ENCODE measurements at places on chromosomes 5 and 9. TPM values are rescaled to one million over a fixed set of nuclear protein-coding genes. Genes with fewer than 3 reads are reported as not detected.

DNA sequence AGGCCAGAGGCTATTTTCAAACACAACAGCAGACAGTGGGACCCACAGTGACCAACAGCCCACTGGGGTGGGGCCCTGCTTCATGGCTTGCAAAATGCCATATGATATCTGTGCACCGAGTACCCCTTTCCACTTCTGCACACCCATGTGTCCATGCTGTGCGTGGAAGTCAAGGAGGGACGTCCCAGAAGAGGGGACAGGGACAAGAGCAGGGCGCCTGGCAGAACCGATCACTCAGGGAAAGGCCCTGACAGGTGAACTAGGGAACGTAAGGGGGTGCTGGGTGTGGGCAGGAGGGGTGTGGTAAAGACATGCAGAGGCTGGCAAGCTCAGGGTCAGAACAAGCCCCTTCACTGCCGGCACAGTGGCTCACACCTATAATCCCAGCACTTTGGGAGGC lies 7.6 kb upstream of the TTLL11 start:
- no peak for DNase-seq
- no peaks in the 10 kb centered on the region for H3K27me3 ChIP-seq
- no peaks in the 10 kb centered on the region for H3K4me1 ChIP-seq
- no peaks in the 10 kb centered on the region for H3K36me3 ChIP-seq
- H3K4me3 ChIP-seq, result no peak overlapping the region

Gene ENTPD8
- not detected for total RNA-seq

Gene CDH9
- not detected for total RNA-seq

Gene PCDHGC5
- total RNA-seq, result 2.2 TPM

Gene CNTFR
- total RNA-seq, result 8.6 TPM

DNA sequence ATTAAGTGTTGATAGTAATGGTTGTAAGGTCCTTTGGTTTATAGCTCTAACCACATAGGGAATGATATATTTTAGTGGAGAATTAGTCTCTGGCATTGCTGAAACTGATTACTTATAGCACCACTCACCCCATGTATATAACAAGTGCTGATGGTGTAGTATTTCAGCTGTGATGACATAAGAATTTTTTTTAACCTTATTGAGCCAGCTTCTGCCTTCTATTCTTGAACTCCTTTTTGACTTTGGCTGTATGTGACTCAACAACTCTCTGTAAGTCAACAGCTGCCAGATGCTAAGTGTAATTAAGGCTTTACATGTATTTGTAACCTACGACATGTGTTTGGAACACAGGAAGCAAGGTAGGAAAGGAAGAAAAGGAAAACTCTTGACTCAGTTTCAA lies 929.6 kb upstream of the WWC1 start:
- H3K36me3 ChIP-seq, result no peaks in the 10 kb centered on the region
- no peaks in the 10 kb centered on the region for H3K27me3 ChIP-seq
- H3K4me3 ChIP-seq, result no peak overlapping the region
- no peak for DNase-seq
- no peak overlapping the region for H3K27ac ChIP-seq

- DNase-seq, result no peak
- no peaks in the 10 kb centered on the region for H3K4me1 ChIP-seq
- no peaks in the 10 kb centered on the region for H3K36me3 ChIP-seq
These were observed 127.2 kb downstream of the PDE8B start for GRCh38 chr5:77337686-77338085.

GRCh38 chr9:93958819-93959682 lies 3.9 kb upstream of the BARX1 start:
- no peak overlapping the region for H3K4me3 ChIP-seq
- H3K36me3 ChIP-seq, result no peaks in the 10 kb centered on the region

GRCh38 chr5:61790678-61791077 lies 458.6 kb downstream of the ZSWIM6 start:
- no peaks in the 10 kb centered on the region for H3K27me3 ChIP-seq
- no peaks in the 10 kb centered on the region for H3K36me3 ChIP-seq
- no peak for DNase-seq
- no peak overlapping the region for H3K4me3 ChIP-seq
- H3K27ac ChIP-seq, result no peak overlapping the region

DNA sequence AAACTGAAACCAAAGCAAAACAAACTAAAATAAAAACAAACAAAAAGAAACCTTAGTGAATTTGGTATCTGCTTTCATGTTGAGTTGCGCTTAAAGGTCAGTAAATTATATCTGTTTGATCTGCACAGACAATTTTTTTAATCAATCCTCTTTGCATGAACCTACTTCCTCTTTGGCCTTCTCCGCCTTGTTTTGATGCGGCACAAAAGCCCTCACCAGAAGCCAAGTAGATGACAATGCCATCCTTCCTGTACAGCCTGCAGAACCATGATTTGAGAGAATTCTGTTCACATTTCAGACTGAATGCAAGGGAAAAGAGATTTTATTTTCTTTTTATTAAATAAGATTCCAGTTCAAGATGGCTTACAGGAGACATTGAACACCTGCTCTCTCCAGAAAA lies 473.6 kb upstream of the FTMT start:
- no peak overlapping the region for H3K27ac ChIP-seq
- no peaks in the 10 kb centered on the region for H3K4me1 ChIP-seq
- no peaks in the 10 kb centered on the region for H3K27me3 ChIP-seq
- no peak overlapping the region for H3K4me3 ChIP-seq
- no peak for DNase-seq

Gene LURAP1L
- total RNA-seq, result 4.7 TPM

DNA sequence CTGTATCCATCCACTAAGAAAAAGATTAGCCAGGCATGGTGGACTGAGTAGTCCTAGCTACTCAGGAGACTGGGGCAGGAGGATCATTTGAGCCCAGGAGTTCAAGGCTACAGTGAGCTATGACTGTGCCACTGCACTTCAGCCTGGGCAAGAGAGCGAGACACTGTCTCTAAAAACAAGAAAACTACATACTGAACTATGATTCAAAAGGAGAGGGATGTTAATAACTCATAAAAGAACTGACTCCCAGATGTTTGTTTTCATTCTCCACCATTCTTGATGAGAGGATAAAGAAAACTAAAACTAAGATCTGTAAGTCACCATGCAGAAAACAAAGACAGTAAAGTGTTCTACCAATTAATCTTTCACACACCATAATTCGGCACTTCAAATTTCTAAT lies 53.5 kb downstream of the AUH start:
- no peak for DNase-seq
- no peaks in the 10 kb centered on the region for H3K27me3 ChIP-seq
- H3K4me1 ChIP-seq, result peaks cover 7% of the 10 kb centered on the region
- no peak overlapping the region for H3K4me3 ChIP-seq
- no peaks in the 10 kb centered on the region for H3K36me3 ChIP-seq
- H3K27ac ChIP-seq, result no peak overlapping the region

- H3K4me3 ChIP-seq, result no peak overlapping the region
- H3K36me3 ChIP-seq, result no peaks in the 10 kb centered on the region
- H3K27me3 ChIP-seq, result no peaks in the 10 kb centered on the region
- H3K27ac ChIP-seq, result no peak overlapping the region
- no peak for DNase-seq
These were observed 41.5 kb downstream of the ANKRD55 start for GRCh38 chr5:56191656-56192055.
